Activated effector memory CD4-positive, alpha-beta T cell treated with Interleukin-2 at 50 U/mL for 16 hours (primary cell): ENCODE measurements at places on chromosomes 3 and 15.

GRCh38 chr15:29451201-29451781, 181.7 kb upstream of the NSMCE3 start:
- no peak for DNase-seq

GRCh38 chr3:66140106-66140505, 80.7 kb upstream of the SLC25A26 start:
- DNase-seq, result no peak

GRCh38 chr3:167228135-167228534, 152.0 kb downstream of the ZBBX start:
- DNase-seq, result no peak

DNA sequence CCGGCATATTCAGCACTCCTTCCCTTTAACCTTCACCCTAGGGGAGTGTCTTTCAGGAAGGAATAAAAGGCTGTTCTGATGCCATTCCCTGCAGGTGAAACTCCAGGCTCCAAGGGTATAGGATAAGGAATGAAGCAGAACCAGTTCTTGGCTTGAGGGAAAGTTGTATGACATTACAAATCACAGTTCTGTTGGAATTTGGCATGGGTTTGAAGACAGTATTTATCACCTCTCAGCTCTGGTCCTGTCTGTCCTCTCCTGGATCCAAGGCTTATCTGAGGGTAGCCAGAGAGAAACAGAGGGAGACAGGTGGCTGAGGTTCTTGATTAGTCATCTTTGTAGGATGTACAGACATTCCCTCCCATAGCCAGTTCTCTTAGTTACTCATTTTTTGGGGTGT, 37.1 kb downstream of the RAB11A start:
- no peak for DNase-seq

DNA sequence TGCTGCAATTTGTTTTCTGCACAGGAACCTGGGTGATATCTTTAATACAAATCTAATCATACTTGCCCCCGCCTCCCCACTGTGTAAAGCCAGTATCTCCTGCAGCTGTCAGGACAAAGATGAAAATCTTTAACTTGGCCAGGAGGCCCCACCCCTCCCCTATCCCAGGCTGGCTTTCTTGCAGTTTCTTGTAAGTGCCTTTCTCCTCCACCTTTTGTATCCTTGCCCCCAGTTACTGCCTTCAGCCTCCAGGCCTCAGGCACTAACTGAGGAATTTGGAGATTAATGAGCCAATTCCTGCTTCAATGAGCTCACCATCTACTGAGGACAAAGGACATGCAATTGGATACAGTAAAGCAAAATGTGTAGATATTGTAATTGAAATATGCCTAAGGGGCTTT, 6.5 kb downstream of the GCSAM start:
- DNase-seq, result no peak

DNA sequence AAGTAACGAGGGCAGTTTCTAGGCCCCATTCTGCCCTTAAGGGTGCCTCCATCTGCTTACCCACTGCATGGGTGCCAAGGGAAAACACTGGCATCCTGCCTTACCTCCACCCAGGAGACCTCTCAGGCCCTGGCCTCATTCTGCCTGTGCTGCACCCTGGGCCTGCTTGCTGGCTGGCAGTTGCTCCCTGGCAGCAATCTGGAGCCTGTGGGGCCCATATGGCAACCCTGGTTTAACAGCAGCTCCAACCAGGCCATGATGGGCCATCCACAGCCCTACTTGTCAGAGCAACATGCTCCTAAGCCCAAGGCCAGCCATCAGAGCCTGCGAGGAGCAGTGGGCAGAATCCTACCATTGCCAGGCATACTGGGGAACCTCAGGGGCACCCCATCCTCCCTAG, 3.7 kb downstream of the C3orf18 start:
- DNase-seq, result no peak

- DNase-seq, result no peak
Observed at GRCh38 chr3:169699070-169699469, 35.6 kb upstream of the MECOM start.

DNA sequence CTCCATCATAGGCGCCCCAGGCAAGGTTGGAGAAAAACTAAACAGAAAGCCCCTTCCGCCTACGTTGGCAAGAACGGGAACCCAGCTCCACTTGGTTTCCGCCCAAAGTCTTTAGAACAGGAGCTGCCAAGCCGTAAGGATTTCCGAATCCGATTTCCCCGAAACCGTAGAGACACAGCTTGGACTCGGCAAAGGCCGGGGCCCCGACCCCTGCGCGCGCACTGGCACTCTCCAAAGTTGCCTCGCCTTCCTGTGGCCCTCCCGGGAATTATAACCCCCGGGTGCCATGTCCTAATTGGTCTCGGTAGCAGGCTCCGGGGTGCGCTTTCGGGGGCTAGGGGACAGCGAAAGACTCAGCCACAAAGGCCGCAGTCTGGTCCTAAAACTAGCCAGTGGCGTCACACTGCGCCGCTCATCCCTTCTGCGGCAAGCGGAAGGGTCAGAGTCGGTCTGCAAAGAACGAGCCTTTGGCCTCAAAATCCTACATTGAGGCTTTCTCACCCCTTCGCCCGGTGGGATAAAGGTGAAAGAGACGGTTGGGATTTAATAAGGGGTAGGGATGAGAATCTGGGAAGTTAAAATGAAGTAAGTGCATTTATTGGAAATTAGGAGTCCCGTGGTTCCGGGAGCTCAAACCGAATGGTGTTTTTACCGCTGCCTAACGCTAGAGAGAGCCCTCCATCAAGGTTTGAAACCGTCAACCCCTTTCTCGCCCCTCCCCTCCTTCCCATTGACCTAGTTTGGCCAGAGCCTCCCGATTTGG, 6.8 kb downstream of the BCL6 start:
- peak; percentile 57 for DNase-seq

- DNase-seq, result no peak
Observed at GRCh38 chr15:74783072-74783807, 1.4 kb downstream of the CSK start.

DNA sequence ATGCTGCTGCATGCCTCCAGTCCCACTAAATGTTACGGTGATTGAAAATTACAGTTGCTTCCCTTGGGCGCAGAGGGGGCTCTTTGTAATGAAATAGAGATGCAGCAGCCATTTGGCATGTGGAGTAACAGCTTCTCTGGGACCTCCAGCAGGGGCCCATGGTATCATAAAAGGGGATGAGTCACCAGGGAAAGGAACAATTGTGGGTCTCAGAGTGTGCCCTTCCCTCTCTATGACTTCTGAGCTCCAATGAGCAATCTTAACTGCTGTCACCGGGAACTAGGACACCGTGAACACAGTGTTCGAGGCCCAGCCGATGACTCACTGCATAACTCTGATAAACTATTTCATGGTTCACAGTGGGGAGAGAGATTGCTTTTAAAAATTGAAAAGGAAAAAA, 164.8 kb upstream of the NUDT16 start:
- DNase-seq, result no peak

DNA sequence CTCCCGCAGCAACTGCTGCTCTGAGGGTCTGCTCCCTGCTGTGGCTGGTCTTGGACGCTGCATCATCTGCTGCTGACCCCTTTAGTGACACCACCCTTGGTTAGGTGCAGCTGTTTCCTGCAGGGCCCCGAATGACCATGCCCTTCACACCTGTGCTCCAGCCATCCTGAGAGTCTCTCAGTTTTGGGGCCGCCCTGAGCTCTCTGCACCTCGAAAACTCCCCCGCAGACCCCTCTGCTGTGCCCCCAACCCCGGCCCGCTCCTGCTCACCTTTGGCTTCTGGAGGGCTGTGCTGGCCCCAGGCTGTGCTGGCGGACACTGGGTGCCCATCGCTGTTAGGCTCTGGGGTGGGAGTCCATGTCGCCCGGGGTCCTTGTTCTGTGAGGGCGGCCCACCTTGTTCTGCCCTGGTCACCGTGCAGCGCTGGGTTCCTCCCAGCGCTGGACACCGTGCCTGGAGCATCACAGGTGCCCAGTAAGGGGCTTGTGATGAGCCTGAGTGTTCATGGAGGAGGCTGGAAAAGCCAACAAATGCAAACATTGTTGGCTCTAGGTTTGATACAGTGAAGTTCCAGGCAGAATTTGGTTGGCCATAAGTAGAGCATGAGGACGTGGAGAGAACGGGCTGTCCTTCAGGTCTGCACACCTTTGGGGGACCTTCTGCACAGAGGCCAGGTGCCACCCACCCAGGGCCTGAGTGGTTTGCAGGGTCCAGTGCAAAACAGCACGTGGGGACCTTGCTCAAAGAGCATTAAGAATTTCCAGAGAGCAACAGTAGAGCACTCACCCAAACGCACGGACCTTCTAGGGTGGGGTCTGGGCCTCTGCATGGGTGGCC, 12.3 kb downstream of the ABTB1 start:
- no peak for DNase-seq

DNA sequence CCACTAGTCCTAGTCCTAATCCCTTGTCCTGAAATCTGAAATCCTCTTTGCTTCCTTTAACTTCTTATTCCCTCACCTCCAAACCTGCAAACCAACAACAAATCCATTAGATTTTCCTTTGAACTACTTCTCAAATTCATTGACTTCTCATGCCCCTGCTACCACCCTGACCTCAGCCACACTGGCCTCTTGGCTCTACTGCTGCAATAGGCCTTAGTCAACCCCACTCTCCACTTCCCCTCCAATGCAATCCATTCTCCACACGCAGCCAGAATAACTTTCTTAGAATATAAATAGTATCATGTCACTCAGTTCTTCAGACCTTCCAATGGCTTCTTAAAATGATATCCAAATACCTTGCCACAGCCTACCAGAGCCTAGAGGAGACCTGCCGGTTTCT, 131.1 kb upstream of the GADL1 start:
- no peak for DNase-seq

- no peak for DNase-seq
Observed at GRCh38 chr3:74636981-74637380, 22.5 kb upstream of the CNTN3 start.

DNA sequence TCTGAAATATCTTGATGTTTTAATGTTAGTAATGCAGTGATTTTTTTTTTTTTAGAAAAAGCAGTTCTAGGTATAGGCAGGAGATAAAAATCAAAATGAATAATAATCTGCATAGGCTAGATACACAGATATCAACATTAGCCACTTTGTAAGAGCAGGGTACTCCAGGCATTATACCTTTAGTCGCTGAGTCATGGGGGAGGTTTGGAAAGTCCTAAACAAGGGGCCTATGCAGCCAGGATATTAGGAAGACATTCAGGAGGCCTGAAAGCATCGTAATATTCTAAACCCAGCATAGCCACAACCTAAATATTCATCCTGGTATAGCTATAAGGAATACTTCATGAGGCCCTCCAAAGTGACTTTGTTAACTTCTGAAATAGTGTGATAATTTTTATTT, 258.1 kb upstream of the NECTIN3 start:
- DNase-seq, result no peak

DNA sequence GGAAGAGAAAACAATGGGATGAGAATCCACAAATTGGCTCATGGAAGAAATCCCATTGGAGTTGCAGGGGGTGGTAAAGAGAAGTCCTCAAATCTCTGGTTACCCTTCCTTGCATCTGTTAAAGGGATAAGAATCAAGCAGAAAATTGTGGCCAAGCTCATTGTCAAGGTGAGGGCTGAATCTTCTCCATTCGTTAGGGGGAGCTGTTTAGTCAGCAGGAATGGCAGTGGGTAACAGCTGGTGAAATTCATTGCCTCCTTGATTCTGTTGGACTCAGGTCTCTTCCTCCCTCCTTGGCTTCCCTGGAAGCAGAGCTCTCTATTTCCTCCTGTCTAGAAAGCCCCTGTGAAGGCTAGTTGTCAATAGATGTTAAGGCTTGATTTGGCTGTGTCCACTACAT, 343.1 kb upstream of the SEMA6D start:
- DNase-seq, result no peak

- no peak for DNase-seq
Observed at GRCh38 chr15:70519616-70520015, 243.7 kb downstream of the UACA start.

DNA sequence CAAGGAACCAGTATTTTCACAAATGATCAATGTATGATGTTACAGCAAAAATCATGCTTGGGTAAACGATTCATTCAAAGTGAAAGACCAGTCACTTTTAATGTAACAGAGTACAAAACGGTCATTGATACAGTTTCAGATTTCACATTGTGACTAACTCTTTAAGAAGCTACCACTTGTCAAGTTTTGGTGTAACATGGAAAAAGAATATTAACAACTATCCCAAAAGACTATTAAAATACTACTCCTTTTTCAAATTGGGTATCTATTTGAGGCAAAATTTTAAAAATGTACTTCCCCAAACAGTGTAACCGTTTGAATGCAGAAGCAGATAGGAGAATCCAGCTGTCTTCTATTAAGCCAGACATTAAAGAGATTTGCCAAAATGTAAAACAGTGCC, 31.7 kb downstream of the AKAP13 start:
- DNase-seq, result no peak

DNA sequence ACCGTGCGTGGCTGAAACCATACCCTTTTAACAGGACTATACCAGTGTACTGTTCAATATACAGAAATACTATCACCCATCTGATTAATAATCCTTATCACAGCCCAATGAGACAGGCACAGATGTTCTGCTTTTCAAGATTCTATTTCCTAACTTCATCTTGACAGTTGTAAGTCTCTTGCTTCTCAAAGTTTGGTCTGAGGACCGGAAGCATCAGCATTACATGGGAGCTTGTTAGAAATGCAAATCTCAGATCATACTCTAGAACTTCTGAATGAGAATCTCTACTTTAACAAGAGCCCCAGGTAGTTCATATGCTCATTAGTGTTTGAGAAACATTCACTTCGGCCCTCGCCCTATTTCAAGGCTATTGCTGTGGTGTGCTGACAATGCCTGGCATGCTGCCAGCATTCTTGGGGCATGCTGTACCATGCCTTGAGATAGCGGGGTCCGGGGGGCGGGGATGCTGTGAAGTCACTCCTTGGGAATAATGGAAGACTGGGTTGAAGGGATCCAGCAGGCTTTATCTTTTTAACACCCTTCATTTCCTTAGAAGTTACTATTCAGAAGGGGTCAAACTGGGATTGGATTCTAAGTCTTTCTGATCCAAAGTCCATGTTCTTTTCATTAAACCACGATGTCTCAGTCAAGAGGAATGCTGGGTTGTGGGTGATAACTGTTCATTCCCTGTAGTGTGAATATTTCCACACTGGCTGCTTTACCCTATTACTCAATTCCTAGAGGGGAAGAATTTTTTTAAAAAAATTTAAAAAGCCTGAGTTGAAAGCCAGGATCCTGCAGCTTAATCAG, 194.7 kb downstream of the LPP start:
- no peak for DNase-seq

GRCh38 chr3:167493244-167493643, 19.4 kb upstream of the SERPINI2 start:
- DNase-seq, result no peak

- DNase-seq, result peak; percentile 20
Observed at GRCh38 chr3:195908694-195909581, 587 bp upstream of the TNK2 start.

DNA sequence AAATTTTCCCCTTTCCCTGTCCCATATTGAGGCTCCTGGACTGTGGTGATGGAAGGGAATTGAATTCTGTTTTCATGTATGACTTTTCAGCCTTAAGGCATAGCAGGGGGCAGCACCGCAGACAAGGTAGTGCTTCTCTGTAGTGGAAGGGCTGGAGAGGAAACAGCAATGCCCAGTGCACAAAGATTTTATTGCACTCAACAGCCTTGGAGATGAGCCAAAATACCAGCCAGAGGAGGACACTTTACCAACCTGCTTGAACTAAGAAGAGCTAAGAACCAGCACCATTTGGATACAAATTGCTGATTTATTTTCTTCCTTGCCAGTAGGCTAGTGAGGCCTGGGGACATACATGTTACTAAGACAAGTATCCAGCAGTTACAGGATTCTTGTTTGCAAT, 98.7 kb downstream of the KCNMB2 start:
- no peak for DNase-seq

- no peak for DNase-seq
Observed at GRCh38 chr3:13308380-13308801, 111.7 kb downstream of the NUP210 start.
